ENCODE measurements at places on chromosomes 1 and 21. TPM values are rescaled to one million over a fixed set of nuclear protein-coding genes. Genes with fewer than 3 reads are reported as not detected.

CELA3B gene
- 2.6 TPM for total RNA-seq

TRIM17 gene
- total RNA-seq = not detected

PPM1J gene
- total RNA-seq = 4.2 TPM

DHCR24 gene
- total RNA-seq = 28.5 TPM

TDRKH gene
- 4.4 TPM for total RNA-seq

KCNE2 gene
- not detected for total RNA-seq

C1QB gene
- total RNA-seq = 77.4 TPM

ACKR1 gene
- total RNA-seq = 19.3 TPM

MIXL1 gene
- total RNA-seq = not detected

VPS45 gene
- 67.7 TPM for total RNA-seq

LDLRAD1 gene
- not detected for total RNA-seq

ADAM30 gene
- not detected for total RNA-seq

IVL gene
- total RNA-seq = not detected

NRAS gene
- 7.1 TPM for total RNA-seq

CHODL gene
- 0.27 TPM for total RNA-seq

SSU72 gene
- total RNA-seq = 83.9 TPM

RSBN1 gene
- 9.4 TPM for total RNA-seq

OR2G2 gene
- not detected for total RNA-seq

RUNX1 gene
- 1.5 TPM for total RNA-seq

SOX13 gene
- total RNA-seq = 13.0 TPM

CD5L gene
- total RNA-seq = 0.19 TPM

CD48 gene
- total RNA-seq = 0.49 TPM

All from heart left ventricle (tissue), 16 donors.